ENCODE measurements at places on chromosomes 5 and 9. TPM values are rescaled to one million over a fixed set of nuclear protein-coding genes. Genes with fewer than 3 reads are reported as not detected.

DNA sequence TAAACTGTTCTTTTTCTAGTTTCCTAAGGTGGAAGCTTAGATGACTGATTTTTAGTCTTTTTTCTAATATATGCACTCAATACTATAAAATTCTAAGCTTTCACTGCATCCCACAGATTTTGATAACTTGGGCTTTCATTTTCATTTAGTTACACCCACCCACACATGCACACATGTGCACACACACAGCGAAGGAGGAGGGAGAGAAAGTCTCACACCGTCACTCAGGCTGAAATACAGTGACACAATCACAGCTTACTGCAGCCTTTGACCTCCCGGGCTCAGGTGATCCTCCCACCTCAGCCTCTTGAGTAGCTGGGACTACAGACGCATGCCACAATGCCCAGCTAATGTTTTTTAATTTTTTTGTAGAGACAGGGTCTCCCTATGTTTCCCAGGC lies 96.5 kb downstream of the SMIM23 start:
- no peak for DNase-seq

GRCh38 chr5:68521776-68522175 lies 306.2 kb downstream of the PIK3R1 start:
- DNase-seq, result no peak

Gene BAAT
- polyA plus RNA-seq, result 0.11 TPM

Gene PCDHA8
- polyA plus RNA-seq, result not detected

- DNase-seq, result no peak
Measured at GRCh38 chr9:34426347-34427074, 31.9 kb downstream of the FAM219A start.

Gene GRIN3A
- 0.07 TPM for polyA plus RNA-seq

- no peak for DNase-seq
Measured at GRCh38 chr5:179901915-179902762, 5.6 kb downstream of the TBC1D9B start.

DNA sequence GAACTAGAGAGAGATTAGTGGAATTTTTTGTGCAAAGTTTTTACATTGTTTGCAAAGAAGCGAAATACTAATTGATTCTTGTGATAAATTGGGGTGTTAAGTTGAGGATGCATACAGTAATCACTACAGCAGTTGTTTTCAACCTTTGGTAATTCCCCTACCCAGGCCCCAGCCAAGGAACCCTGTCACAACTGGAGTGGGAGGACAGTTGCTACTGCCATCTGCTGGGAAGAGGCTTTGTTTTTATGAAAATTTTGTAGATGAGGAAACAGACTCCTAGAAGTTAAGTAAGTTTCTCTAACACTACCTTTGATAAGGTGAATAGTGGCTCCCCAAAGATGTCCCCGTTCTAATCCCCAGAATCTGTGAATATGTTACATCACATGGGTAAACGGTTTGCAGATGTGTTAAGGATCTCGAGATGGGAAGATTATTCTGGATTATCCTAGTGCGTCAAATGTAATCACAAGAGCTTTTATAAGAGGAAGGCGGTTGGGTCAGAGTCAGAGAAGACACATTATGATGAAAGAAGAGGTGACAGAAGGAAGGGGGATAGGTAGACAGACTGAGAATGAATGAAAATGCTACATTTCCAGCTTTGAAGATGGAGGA lies 34.0 kb upstream of the PPP1R2B start:
- no peak for DNase-seq

DNA sequence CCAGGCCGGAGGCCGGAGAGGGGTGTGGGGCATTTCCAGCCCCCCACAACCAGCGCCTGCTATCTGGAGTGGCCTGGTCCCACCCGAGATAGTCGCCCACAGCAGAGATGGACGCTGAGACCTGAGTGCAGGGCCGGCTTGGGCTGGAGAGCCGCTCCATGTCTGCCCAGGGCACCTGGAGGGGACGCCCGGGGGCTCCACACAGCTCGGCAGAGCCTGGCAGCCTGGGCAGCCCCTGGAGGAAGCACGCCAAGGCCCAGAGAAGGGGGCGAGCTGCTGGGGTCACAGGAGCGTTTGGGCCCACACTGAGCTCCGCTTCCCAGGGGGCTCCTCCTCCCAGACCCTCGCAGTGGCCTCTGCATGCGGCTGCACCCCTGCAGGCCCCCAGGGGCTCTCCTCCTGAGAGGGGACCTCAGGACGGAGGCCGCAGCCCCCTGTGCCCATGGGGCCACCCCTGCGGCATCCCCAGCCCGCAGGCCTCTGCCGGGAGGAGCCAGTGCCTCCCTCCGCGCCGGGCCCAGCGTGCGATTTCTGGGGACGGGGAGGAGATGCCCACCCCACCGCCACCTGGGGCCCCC lies 42.2 kb upstream of the EGFL7 start:
- DNase-seq, result no peak

DNA sequence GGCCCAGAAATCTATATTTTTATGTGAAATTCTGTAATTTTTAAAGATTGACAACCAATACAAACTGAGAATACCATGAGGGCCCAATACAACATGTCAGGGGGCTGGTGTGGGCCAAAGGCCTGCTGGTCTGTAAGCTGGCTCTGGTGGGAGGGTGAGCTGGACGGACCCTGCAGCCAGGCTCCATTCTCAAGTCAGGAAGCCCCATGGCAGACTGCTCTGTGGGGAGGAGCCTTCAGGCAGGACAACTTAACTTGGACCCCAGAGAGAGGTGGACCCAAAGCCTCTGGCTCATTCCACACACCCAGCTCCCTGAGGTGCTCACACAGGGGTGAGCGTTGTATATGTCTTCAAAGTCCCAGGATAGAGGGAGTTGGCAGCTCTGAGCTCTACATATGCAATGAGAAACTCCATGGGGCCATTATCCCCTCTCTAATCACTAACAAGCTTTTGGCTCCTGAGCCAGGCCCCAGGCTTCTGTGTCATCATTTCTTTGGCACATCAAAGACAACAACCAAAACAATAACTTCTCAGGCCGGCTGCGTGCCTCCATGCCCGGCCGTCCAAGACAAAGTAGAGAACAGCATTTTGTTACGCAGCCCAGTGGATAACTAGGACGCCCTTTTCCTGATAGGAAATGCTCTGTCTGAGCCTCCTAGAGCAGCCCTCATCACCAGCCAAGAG lies 6.4 kb downstream of the SEPTIN8 start:
- DNase-seq, result peak; percentile 49

Gene LPAR1
- polyA plus RNA-seq, result 8.1 TPM

Gene INSL6
- polyA plus RNA-seq, result not detected

- DNase-seq, result no peak
Measured at GRCh38 chr5:87791869-87792268, 379.1 kb upstream of the CCNH start.

DNA sequence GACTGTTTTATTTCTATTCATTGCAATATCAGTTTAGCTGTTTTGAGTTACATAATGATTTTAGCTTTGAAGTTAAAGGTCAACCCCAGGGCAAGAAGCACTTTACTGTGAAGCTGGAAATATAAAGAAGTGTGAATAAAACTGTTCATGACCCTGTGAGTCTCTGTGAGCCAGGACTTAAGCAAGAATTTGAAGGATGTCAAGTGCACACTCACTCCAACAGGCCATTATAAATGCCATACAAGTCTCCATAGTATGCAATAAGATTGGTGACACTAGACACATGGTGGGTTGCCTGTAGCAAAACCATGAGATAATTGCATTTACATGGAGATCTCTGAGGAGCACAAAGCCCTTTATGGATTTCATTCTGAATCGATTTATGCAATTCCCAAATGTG lies 318.7 kb upstream of the ITGA1 start:
- DNase-seq, result no peak
